ENCODE measurements at places on chromosomes 6 and 20.
A peak's percentile ranks its signal among the peaks of the same experiment; 100 is the strongest.

DNA sequence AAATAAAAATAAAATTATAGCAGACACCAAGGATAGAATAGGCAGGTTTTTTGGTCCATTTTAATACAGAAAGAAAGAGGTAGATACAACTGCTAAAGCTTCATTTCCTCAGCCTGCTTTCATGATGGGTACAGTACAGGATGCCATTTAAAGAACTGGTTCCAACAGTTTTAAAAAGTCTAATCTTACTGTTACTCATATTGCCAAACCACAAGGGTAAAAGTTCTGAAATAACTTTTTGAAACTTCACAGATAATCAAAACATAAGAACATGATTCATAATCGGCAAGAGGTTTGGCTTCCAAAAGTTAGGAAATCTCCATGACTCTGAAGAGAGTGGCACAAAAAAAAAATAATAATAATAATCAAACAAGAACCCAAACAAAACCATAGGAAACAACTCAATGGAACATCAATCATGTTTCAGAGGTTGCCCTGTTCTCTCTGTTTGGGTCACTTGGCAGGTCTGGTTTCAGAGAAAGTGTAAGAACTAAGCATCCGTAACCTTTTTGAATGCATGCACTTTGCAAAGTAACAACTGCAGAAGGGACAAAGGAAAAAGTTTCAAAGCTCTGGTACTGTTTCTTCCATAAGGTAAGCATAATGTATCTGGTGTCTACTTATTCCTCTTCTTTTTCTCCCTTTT lies 79.7 kb downstream of the SMLR1 start:
- DNase-seq = no peak

GRCh38 chr6:72042088-72042487 lies 155.7 kb downstream of the RIMS1 start:
- DNase-seq = no peak

DNA sequence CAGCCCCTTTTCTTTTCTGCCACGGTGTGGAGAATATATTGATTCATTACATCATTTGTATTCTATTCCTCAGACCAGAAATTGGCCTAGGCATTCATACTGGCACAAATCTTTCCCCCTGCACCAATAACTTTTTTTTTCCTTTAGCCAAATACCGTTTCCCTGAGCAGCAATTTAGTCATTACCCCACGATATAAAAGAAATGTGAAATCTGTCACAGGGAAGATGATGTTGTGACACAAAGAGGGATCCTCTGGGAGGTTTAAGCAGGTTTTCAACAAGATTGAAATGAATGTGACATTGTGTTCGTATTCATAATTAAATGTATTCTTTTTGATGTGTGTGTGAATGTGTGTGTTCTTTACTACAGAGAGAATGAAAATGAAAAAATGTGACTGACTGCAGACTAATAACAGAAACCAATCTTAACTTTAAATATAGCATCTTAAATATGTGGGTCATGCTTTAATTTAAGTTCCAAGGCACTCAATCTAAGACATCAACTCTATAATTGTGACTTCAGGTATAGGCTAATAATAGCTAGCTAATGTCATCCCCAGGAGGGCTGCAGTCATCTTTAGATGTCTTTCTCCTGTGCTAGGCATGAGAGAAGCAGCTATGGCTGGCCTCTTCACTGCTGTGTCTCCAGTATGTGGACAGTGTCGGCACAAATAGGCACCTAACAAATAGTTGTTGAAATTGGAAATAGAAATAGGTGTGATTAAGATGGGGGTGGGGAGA lies 177.7 kb downstream of the BTBD3 start:
- no peak for DNase-seq

- no peak for DNase-seq
Measured at GRCh38 chr6:126959765-126960164, 158.7 kb upstream of the RSPO3 start.

DNA sequence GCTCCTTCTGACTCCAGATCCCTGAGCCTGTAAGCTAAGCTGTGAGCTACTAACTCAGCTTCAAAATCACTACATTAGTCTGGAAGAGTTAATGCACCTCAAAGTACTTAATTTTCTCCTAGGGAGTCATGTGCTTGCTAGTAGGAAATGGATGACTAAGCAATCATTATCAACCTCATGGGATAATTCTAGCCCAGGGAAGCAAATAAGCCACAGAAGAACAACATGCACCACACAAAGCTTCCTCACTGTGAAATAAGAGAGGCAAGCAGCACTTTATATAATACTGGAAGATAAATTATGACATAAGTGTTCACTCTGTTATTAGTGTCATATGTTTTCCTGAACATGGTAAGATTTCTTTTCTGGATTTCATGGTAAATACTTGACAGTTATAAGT lies 57.9 kb upstream of the RCAN2 start:
- no peak for DNase-seq

GRCh38 chr6:114055763-114056162 lies 84.8 kb upstream of the HDAC2 start:
- DNase-seq = no peak

DNA sequence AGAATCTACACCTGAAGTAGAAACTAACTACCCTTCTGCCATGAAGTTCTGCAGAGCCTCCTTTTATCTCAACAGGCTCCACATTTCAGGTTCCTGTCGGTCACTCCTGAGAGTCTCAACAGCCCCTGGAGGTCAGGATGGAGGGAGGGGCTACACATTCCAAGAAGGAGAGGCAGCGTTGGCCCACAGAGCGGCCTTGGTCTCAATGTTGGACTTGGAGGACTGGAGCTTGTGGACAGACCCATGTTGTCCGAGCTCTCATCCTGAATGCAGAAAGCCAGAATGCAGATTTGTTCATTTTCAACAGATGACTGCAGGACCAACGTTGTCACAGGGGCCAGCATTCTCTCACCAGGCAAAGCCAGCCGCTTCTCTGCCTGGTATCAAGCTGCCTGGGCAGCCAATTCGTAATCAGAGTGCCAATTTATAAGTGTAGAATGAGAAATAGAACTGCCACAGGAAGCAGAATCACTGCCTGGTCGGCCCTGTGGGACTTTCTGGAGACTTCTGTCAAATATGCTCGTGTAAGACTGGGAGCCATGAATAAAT lies 212.5 kb upstream of the SNX9 start:
- DNase-seq = no peak

- DNase-seq = no peak
Measured at GRCh38 chr20:19956976-19957375, 60.2 kb upstream of the NAA20 start.

GRCh38 chr20:56934888-56935287 lies 305.8 kb downstream of the TFAP2C start:
- DNase-seq = no peak

- DNase-seq = no peak
Measured at GRCh38 chr20:49990271-49990720, 7.5 kb downstream of the SNAI1 start.

DNA sequence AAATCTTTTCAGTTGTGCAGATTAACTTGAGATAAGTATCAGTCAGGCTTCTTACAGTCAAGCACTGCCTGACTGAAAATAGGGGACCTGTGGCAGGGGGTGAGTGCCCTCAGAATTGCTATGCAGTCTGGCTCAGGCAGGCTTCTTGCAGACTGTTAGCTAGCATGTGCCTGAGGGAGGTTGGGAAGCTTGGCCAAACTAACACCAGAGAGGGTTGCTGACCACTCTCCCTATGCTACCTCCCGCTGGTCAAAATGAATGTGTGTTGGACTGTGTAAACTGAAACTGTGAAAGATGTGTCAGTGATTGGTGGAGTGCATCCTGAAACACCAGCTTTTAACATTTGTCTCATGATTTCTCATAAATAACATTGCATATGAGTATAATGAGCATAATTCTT lies 622.3 kb upstream of the IMPG1 start:
- no peak for DNase-seq

DNA sequence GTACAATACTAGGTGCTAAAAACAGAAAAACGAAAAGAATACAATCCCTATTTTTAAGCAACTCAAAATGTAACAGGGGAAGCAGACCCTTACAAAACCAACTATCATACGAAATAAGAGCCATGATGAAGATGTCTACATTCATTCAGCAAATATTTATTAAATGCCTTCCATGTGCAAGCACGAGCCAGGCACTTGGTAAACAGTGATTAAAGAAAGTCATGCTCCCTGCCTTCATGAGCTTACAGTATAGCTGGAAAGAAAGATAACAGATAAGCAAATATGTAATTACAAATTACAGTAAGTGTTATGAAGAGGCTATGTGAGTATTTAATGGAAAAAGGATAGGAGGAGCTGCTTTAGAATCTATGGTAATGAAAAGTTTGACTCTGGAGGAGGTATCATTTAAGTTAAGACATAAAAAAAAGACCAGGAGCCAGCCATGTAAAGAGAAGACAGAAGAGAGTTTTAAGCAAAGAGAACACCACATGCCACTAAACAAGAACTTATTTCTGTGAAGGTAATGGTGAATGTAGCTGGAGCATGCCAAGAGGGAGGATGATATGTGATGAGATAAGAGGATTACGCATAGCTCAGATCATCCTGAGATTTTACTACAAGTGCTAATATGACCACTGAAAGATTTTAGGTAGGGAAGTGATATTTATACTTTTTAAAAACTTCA lies 19.3 kb upstream of the COX7A2 start:
- DNase-seq = no peak

DNA sequence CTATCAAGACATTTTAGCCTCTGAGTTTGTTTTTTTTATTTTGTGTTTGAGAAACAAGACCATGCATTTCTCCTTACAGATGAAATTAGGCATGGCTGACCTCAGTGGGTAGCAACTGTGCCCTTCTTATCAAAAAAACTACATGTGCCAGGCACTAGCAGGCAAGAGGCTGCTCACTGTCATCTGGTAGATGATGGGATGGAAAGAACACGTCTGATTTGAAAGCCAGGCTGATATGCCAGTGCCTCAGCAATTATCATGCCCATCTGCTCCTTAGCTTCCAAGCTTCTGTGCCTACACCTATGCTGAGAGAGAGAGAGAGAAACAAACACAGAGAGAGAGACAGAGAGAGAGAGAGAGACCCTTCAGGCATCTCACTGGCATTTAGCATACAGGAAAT lies 149.9 kb downstream of the C6orf118 start:
- no peak for DNase-seq

- no peak for DNase-seq
Measured at GRCh38 chr20:64010711-64011237, 25.2 kb upstream of the C20orf204 start.

DNA sequence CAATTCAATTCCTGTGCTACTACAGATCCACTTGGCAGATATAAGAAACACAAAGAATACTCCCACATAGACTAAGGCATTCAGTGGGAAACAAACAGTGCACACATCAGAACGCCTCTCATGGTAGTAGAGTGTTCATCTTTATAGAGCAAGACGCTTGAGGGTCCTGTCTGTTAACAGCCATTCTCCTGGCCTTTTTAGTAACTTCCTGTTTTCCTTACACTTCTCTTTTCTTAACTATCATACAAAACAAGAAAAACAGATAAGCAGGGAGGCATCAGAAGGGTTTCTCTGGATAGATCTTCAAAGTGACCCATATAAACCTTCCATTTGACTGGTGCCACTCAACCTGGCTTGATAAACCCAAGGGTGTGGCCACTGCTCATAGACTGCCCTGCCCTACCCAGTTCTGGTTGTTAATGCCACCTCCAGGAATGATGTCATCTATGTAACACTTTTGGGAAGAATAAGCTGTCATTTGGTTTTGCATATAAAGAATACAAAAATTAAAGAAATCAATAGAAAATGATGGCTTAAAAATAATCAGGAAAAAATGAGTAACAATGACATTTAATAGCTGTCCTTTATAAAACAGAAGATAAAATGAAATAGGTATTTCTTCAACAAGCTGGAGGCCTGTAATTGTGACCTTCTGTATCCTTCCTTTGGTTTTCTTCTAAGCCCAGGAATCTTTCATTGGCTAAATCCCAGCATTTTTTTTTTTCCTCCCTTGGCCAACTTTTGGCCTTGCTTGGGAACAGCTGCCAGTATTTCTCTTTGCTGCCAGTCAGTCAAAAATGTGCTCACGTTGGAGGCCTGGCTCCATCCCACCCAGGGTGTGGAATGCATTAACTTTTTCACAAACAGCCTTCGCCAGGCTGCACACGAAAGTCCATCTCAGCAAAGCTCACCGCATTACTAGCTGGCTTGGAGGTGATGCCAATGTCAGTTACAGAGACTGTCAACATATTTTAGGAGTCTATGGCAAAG lies 103.5 kb downstream of the GJA10 start:
- DNase-seq = no peak

DNA sequence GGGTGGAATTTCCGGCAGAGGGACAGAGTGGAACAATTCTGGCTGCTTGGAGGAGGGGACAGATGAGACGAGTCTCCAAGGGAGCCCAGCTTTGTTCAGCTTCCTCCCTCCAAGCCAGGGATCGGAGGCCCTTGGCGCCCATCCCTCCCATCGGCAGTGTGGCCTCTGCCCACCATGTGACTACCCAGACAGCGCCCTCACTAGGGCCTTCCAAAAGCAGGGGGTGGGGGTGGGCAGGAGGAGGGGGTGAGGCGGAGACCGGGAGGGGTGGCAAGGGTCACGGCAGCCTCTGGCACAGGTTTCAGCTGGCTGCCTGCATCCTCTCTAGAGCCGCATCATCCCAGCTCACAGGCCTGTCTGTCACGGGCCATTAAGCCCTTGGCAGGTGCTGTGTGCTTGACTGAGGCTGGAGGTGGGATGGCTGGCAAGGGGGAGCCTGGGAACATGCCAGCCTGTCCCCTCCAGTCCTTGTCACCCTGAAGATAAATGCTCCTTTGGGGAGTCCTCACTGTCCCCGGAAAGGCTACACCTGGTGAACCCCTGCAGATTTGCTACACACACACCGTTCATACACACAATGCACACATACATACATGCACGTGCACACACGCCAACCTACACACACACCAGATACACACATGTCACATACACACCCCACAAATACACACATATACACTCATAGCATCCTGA lies 6.2 kb upstream of the FGD2 start:
- DNase-seq = no peak

- DNase-seq = peak; percentile 55
Measured at GRCh38 chr6:35583893-35584688, 71.4 kb upstream of the TULP1 start.

GRCh38 chr6:12865117-12865516 lies 148.6 kb downstream of the PHACTR1 start:
- DNase-seq = no peak

DNA sequence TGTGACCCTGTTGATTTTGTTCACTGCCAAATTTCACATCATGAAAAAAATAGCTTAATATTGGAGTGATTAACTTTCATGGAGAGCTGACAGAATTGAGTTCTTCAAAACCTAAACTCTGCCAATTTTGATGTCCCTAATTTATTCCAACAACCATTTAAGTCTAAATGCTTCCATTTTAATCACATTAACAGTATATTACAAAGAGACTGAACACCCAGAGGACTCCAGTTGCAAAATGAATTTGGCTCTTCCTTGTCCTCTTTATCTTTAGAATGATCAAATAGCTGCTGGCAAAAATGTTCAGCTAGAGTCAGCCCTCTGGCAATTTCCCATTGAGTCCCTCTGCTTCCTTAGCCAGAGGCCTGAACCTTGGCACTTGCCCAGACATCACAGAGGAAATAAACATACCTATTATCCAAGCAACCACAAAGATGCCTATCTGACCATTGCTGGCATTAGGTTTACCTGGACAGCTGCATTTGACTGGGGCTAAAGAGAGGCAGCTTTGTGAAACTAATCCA lies 299.0 kb upstream of the STXBP5 start:
- no peak for DNase-seq

GRCh38 chr20:57179265-57179664 lies 87.2 kb downstream of the BMP7 start:
- DNase-seq = no peak

All from caudate nucleus (tissue), 63 donors.